IPS DF 6.9 (cell line): ENCODE measurements at places on chromosomes 13 and 19.

DNA sequence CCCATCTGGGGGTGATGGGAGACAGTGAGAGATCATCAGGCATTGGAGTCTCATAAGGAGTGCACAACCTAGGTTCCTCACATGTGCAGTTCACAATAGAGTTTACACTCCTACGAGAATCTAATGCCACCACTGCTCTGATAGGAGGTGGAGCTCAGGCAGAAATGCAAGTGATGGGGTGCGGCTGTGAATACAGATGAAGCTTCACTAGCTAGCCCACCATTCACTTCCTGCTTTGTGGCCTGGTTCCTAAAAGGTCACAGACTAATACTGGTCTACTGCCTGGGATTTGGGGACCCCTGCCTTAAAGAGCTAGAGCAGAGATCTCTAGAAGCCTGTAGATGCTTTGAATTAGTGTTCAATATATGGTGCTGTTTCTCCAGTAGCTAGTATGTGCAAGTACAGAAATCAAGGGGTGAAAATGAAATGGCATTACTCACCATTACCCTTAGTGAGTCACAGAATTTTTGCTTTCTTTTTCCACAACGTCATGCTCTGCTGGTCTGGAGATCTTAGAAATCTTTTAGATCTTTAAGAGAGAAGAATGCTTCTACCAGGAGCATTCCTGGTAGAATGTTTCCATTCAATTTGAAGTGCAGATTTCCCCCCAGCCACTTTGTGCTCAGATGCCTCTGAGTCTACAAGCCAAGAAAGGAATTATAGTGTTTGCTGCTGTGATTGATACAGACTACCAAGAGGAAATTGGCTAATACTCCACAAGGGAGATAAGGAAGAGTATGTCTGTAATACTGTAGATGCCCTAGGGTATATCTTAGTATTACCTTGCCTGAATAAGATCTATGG is 2301.2 kb downstream of the PCDH9 start:
- no peak for DNase-seq

DNA sequence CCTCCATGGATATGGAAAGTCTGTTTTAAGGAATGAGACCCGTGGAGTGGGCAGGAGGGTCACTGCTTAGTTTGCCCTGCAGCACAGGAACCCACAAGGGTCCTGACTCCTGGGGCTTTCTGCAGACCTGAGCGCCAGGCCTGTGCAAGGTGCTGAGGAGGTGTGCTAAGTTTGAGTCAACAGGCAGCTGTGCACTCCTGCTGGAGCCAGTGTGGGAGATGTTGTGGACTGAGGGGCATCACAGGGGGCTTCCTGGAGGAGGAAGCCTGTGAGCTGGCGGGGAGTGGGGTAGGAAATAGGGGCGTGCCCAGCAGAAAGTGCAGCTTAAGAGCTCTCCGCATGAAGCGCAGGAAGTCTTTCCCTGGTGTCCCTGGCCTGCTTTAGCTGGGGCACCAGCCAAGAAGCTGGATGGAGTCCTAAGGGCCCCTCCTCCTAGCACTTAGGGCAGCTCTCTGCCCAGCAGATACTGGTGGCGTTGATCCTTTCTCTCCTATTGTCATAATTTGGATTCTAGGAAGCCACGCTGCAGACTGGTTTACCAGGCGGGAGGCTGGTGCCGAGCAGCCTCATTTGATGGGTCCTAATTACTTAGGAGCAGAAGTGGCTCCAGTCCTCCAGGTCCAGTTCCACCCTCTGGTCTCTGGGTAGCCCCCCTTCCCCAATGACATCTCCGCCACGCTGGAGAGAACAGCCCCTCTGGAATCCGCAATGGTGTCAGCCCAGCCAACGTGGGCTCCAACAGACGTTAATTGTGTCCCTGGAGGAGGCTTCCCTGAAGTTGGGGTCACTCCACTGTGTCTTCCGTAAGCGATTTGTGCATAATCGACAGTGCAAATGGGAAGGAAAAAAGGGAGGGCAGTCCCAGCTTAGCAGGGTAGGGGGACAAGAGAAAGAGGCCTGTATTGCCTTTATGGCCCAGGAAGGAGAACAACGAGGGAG is 309.2 kb downstream of the ZNF536 start:
- DNase-seq: no peak

GRCh38 chr13:82791035-82791434 is 1091.2 kb downstream of the SLITRK1 start:
- DNase-seq: no peak

DNA sequence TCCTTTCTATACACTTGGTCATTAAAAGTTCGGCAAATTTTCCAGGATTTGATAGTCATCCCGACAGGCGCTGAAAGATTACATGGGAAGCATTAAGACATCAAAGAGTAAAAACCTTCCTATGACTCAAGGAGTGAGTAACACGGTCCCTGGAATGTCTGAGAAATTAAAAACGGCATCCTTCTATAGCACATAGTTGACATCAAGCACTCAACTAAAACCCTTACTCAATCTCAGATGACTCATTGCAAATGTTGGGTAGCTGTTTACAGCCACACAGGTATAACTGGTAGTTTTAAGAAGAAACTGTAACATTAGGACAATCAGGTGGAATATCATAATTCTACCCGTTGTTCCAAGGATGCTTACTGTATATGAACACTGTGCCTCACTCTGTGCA is 6.4 kb upstream of the LGALS13 start:
- no peak for DNase-seq

DNA sequence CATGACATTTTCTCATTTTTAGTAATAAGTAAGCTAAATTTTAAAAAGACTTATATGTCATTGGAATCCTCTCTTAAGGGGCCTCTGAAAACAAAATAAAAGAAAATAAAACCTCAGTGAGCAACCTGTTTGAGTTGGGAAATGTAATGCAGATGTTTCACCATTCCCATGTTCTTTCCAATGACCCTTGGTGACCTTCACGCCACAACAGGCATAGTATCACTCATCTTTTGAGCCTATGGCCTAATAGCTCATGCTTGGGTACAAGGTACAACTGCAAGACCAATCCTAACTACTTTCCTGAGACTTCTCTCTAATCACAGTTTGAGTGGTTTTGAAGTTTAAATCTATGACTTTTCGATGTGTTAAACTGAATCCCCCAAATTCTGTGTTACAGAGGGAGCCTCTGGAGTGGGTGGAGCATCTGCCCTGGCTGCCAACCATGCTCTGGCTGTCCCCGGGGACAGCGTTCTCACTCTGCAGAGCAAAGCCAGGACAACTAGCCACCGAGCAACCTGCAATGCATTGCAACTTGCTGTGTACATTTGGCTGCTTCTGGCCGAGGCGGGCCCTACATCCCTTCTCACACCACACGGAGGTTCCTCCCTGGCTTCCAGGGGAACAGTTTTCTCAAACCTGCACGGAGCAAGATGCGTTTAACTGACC is 307.9 kb upstream of the MAB21L1 start:
- DNase-seq: no peak

DNA sequence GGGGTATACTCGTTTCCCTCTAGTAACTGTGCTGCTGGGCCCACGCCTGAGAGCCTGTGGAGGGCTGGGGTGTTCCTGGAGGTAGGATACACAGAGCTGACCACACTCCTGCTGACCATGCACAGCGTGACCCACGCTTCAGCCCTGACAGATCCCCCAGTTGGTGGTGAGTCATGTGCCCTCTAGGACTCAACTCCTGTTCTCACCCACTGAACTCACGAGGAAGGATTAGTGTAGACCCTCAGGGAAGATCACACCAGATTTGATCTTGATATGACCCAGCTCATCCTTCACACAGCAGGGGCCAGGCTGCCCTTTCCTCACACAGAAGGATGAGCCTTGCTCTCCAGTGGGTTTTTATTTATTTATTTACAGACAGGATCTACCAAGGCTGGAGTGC is 13.3 kb upstream of the ACP7 start:
- DNase-seq: no peak

GRCh38 chr13:98879127-98879520 is 98.7 kb downstream of the DOCK9 start:
- DNase-seq: no peak

DNA sequence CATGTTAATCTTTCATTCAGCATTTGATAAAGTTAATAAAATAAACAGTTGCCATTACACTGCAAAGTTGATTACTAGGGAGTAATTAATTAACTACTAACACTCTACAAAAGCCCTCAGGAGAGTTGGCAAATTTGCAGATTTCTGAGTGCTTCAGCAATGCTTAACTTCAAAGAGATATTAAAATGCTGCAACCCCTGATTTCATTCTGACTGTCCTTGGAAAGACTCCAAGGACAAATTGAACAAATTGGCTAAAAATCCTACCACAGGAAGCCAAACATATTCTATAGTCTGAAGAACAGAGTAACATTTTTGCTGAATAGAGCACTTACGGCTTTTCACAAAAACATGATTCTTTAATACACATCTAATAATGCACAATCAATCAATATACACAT is 1543.0 kb downstream of the SLITRK5 start:
- DNase-seq: no peak

DNA sequence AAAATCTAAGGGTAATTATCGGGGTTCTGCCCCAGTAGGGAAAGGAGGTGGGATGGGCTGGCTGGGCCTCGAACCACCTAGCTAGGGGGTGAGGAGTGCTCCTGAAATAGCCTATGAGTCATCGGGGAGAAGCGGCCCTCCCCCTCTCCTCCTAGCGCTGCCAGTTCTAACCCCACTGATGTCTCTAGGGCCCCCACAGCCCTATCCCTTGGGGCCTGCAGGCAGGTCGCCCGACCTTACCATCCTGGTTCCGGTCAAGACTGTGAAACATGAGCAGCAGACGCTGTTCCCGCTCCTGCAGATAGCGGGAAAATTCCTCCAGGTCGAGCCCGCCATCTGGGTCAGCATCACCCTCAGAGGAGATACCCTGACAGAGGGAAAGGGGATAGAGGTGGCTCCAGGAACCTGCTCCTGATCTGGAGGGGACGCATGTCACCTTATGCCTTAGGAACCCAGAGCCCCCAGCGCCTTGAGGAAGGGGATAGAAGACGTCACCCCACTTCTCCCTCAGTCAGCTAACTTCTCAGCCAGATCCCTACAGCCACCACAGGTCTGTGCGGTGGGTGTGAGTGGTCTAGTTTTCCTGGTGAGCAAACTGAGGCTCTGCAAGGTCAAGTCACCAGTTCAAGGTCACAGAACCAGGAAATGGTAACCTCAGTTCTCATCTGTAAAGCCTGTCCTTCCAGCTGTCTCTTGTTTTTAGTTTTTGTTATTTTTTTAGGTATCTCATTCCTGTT is 1.5 kb downstream of the SLC25A23 start:
- no peak for DNase-seq

DNA sequence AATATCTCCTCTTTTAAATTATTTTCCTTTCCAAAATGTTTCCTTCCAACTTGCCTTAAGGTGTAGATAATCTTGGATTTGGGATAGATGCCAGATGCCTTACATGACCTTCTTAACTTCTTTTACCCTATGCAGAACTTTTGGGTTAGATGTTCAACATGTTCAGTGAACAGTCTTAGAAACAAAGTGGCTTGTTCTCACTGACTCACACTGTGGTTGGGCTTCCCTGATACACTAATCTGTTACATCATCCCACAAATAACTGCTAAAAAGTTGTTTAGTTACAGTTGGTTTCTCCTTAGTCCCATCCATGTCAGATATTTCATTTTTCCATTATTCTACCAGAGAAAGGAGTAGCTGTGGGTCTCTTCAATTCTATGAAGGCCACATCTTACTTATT is 2638.2 kb downstream of the PCDH9 start:
- no peak for DNase-seq

DNA sequence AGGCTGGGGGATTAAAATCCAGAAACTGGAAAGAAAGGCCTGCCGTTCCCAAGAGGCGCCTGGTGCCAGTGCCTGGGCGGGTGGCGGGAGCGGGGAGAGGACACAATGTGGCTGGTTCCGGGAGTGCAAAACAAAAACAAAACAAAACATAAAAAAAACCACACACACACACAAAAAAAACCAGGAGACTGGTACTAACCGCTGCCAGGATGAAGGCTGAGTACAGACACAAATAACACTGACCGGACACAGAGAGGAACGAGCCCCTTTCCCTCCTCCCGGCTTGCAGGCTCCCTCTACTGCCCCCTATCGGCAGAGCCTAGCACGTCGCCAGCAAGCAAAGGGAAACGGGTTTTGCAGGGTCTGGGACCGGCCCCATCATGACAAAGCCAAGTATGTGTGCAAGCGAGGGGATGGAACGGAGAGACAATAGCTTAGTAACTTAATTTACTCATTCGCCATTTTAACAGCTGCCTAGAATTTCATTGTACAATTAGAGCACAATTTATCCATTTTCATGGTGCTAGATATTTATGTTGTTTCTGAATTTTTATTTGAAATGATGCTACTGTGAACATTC is 17.9 kb upstream of the ZDHHC20 start:
- peak; percentile 88 for DNase-seq

DNA sequence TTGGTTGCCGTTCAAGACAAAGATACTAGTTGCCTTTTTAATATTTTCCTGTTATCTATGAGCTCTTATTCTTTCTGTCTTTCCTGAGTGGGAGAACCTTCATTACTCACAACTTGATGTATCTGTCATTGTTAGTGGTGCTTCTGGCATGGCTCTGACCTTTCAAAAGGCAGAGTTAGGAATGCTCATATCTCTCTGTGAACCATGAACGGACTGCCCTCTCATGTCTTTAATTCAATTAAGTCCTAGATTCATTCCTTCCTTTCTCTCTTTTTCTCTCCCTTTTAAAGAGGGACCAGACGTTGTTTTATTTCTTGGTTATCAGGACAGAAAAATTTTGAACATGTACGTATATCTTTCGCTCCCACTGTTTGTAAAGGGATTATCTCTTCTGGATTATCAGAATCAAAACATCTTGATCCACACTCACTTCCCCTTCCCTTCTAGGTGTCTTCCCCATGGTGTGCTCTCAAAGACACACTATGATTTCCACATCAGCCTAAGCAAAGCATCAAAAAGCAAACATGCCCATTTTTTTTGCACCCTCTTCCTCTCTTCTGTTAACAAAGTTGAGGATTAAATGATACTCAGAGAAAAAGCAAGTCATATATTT is 90.3 kb downstream of the LRCH1 start:
- no peak for DNase-seq

- no peak for DNase-seq
Observed at GRCh38 chr13:35818633-35819067, 312.5 kb downstream of the DCLK1 start.

DNA sequence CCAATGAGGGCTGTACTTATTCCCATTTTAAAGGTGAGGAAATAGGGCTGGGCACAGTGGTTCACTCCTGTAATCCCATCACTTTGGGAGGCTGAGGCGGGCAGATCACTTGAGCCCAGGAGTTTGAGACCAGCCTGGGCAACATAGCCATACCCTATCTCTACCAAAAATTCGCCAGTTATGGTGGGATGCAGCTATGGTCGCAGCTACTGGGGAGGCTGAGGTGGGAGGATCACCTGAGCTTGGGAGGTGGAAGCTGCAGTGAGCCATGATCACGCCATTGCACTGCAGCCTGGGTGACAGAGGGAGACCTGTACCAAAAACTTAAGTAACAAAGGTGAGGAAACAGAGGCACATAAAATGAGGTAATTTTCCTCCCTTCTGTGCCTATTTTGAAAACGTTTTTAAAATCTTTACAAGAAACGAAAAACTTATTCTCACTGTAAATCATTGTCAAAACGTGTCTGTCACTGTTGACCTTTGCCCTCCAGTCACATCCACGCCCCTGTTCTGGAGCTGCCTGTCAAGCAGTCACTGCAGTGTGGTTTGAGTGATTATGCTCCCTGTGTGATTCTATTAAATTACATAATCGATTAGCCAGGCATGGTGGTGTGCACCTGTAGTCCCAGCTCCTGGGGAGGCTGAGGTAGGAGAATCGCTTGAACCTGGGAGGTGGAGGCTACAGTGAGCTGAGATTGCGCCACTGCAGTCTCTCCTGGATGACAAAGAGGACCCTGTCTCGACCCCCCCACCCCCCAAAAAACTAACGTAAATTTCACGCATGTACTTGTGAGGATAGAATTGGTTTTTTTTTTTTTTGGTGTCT is 12.5 kb downstream of the NOP53 start:
- no peak for DNase-seq

GRCh38 chr19:15101479-15102082 is 5.6 kb upstream of the SYDE1 start:
- DNase-seq: peak; percentile 58
